ENCODE measurements at places on chromosomes 1 and 21.

DNA sequence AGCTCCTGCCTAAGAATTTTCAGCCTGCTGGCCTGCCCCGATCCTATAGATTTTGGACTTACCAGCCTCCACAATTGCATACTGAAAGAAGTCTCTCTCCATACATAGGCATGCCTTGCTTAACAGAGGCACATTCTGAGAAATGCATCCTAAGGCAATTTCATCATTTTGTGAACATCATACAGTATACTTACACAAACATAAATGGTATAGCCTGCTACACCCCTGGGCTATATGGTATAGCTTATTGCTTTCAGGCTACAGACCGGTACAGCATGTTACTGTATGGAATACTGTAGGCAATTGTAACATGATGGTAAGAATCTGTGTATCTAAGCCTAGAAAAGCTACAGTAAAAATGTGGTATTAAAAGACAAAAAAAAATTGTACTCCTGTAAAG, 174.7 kb downstream of the NRIP1 start:
- no peak for DNase-seq

- no peak for DNase-seq
Observed at GRCh38 chr1:44688760-44689446, 14.4 kb downstream of the ARMH1 start.

DNA sequence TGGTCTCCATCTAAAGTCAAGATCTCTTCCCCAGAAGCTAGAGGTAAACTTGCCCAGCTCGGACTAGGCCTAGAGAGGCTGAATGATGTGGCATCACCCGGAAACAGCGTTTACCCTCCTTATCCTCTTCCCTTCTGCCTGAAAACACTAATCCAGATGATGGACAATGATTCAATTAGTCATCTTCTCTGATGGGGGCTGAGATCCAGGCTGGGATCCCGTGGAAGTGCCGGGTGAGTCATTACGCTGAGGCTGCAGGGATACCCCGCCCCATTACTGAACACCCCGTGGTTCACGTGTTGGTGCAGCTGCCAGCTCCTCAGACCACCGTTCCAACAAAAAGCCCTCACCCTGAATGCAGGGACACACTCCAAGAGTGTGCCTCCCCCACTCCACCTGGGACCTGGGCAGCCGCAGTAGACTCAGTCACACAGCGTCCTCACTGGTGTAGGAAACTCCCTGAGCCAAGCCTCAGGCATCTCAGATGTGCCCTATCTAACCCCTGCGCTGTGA, 2.0 kb downstream of the S100A6 start:
- no peak for DNase-seq

DNA sequence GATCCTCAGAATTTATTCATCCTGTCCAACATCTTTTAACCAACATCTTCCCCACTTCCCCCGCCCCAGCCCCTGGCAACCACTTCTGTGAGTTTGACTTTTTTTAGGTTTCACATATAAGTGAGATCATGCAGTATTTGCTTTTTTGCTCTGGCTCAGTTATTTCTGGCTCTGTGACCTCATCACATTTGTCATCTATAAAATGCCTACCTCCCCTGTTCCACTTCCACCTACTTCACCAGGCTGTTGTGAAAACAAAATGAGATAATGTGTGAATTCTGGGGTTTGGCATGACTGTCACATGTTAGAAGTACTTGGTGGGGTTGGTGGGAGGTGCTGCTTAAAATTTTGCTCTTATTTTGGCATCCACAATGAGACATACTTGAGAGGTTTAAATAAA, 18.4 kb downstream of the HHAT start:
- DNase-seq: no peak

GRCh38 chr21:14533499-14534428, 12.4 kb downstream of the SAMSN1 start:
- DNase-seq: no peak

GRCh38 chr1:111598544-111598943, 21.0 kb upstream of the RAP1A start:
- no peak for DNase-seq

- DNase-seq: no peak
Observed at GRCh38 chr1:228392111-228392936, 14.3 kb downstream of the TRIM11 start.

DNA sequence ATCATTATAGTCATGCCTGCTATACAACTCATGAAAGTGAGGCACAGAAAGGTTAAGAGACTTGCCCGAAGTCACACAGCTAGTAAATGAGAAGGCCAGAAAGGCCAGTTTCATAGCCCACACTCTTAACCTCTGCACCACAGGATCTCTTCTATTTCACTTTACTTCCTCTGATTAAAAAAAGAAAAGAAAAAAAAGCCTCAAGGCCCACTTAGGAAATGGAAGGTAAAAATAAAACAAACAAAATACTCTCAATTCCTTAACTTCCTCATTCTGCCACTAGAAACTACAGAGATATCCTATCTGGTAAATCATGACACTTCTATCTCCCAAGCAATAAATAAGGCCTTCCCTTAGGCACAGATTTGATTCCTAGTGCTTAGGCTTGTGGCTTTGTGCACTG, 7.6 kb upstream of the ENAH start:
- DNase-seq: no peak

- DNase-seq: peak; percentile 97
Observed at GRCh38 chr1:187871177-187871845, 1042.6 kb downstream of the PLA2G4A start.

GRCh38 chr1:184691719-184692324, 62.8 kb downstream of the EDEM3 start:
- DNase-seq: peak; percentile 11

GRCh38 chr1:63663873-63664272, 70.7 kb downstream of the PGM1 start:
- no peak for DNase-seq

- no peak for DNase-seq
Observed at GRCh38 chr1:240806200-240806745, 194.3 kb upstream of the GREM2 start.

- DNase-seq: no peak
Observed at GRCh38 chr21:33696465-33696864, 54.2 kb downstream of the ITSN1 start.

DNA sequence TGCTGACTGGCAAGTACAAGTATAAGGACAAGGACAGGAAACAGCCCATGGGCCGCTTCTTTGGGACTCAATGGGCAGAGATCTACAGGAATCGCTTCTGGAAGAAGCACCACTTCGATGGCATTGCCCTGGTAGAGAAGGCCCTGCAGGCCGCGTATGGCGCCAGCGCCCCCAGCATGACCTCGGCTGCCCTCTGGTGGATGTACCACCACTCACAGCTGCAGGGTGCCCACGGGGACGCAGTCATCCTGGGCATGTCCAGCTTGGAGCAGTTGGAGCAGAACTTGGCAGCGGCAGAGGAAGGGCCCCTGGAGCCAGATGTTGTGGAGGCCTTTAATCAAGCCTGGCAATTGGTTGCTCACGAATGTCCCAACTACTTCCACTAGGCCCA, 32.0 kb downstream of the SLC16A1 start:
- no peak for DNase-seq

- DNase-seq: no peak
Observed at GRCh38 chr21:41774467-41775148, 7.8 kb upstream of the RIPK4 start.

DNA sequence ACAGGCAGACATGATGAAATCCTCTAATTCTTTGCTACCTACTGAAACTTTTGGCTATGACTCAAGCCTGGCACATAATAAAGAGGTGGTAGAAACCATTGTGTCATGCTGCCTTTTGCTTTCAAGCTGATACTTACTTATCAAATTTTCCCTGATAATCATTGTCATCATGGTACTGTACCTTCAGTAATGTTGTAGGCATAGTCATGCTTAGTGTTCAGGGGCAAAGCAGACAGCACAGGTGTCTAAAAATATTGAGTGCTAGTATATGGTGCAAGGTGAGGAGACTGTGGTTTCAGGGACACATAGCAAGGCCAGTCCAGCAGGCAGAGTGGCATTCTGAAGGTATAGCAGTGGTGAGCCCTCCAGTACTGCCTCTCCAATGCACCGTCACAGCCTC, 226.9 kb upstream of the DEPDC1 start:
- no peak for DNase-seq
